ENCODE measurements at places on chromosomes 11 and 22.

- DNase-seq = no peak
Observed at GRCh38 chr11:97641988-97642387, 1252.2 kb downstream of the JRKL start.

GRCh38 chr11:78763664-78764063 lies 189.0 kb upstream of the NARS2 start:
- DNase-seq = no peak

GRCh38 chr11:3836903-3837302 lies 3.9 kb downstream of the RHOG start:
- DNase-seq = peak; percentile 88

DNA sequence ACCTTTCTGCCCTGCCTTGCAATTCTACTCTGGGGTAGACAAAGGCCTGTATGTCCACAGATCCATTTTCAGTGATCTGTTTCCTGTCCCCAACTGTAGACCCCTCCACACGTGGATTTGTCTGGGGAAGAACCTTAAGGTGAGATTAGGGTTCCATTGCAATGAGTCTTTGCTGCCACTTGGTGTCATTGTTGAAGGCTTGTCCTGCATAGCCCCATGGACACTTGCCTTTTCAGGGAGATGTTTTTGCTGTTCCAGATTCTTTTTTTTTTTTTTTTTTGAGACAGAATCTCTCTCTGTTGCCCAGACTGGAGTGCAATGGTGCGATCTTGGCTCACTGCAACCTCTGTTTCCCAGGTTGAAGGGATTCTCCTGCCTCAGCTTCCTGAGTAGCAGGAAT lies 21.8 kb downstream of the SERPING1 start:
- DNase-seq = no peak

- peak; percentile 13 for DNase-seq
Observed at GRCh38 chr11:119377112-119377901, 4.2 kb downstream of the USP2 start.

DNA sequence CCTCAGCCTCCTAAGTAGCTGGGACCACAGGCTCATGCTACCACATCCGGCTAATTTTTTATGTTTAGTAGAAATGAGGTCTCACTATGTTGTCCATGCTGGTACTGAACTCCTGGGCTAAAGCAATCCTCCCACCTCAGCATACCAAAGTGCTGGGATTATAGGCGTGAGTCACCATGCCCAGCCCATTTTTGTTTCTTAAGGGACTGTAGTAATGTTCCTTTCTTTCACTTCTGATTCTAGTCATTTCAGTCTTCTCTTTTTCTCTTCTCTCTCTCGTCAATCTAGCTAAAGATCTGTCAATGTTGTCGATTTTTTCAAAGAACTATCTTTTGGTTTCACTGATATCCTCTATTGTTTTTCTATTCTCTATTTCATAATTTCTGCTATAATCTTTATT lies 111.0 kb upstream of the APOA1 start:
- DNase-seq = no peak

GRCh38 chr22:34841331-34841771 lies 224.6 kb upstream of the ISX start:
- DNase-seq = no peak

DNA sequence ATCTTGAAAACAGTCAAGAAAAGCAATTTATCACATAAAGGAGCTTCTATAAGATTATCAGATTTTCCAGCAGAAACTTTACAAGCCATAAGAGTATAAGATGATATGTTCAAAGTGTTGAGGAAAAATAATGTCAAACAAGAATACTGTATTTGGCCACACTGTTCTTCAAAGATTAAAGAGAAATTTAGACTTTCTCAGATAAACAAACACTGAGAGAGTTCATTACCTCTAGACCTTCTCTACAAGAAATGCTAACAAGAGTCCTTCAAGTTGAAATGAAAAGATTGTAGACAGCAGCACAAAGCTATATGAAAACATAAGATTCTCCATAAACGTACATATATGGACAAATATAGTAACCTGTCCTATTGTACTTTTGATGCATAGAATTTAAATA lies 8.0 kb upstream of the MTMR2 start:
- DNase-seq = no peak

- no peak for DNase-seq
Observed at GRCh38 chr11:70661761-70662501, 263.6 kb downstream of the CTTN start.

- no peak for DNase-seq
Observed at GRCh38 chr22:17641269-17641668, 2.7 kb downstream of the BCL2L13 start.

DNA sequence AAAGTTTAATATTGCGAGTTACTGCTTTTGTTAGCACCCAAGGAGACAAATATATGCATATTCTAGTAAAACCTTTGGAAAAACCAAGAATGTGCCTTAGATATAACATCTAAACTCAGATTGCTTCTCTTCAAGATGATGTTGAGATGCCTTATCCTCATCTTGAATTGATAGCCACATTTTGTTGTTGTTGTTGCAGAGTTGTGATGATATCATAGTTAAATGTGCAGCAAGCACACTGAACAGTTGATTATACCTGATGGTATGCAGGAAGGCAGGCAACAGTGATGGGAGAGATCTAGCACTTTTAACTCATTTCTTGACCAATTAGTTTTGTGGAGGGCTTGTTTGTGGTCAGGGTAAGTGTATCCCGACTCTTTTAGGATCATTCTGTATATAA lies 48.0 kb downstream of the KDM2A start:
- DNase-seq = no peak

DNA sequence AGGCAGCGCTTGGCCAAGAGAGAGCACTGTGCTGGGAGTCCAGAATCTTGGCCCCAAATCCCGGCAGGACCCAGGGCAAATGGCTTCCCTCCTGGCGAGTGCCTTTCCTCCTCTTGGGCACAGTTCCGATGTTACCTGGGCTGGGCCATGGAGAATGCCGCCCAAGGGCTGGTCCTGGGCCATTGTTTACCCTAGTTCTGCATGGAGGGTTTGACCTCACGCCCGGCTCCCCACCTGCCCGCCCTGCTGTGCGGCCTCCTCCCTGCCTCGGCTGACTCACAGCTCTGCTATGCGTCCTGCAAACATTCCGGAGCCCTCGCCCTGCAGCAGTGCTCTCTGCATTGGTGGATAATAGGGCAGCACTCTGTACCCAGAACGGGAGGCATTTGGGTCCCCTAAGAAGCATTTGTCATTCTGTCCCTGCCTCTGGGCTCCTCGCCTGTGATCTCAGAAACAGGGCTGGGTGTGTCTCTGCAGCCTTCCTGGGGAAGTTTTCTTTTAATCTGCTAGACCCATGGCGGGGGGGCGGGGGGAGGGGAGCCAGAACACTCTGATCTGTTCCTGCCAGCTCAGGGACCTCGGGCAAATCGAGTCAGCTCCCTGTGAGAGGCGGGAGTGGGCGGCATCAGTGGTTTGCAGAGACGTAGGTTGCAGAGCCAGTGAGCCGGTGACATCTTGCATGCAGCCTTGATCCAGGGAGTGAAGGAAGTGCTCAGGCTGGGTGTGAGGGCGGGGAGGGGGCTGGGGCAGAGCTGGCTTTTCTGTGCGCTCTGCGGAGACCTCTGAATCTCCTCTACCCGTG lies 32.9 kb upstream of the SMIM38 start:
- peak; percentile 63 for DNase-seq

Measured in lower leg skin (tissue), 4 donors.